ENCODE measurements at places on chromosomes 6 and 20.

DNA sequence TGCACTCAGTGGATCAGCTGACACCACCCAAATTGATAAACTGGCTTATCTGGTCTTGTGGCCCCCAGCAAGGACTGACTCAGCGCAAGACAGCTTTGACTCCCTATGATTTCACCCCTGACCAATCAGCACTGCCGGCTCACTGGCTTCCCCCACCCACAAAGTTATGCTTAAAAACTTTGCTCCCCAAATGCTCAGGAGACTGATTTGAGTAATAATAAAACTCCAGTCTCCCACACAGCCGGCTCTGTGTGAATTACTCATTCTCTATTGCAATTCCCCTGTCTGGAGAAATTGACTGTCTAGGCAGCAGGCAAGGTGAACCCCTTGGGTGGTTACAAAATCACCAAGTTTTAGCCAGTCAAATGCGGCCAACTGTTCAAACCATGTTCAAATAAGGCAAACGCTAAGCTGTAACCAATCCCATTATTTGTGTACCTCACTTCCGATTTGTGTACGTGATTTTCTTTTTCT is 32.5 kb downstream of the SLC22A2 start:
- DNase-seq = no peak

DNA sequence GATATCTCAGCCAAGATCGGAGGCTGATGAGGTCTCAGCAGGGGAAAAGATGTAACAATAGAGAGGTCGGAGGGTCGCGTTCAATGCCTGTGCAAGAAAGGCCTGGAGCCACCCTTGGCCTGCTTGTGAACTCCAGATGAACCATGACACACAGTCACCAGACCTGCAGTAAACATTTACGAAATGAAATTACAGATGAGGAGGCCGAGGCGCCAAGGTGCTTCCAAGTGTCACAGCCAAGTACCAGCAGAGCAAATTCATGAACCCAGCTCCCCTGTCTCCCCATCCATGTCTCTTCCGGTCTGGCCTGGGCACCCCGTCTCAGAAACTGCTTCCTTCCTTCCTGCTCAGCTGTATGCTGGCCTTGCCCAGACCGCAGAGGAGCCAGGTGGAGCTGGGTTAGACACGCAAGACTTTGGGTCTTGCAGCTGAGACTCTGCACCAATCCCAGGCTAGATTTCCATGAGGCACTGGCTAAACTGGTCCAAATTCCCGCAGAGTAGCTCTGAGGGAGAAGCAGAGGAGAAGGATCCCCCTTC is 48.1 kb downstream of the CHMP4B start:
- DNase-seq = no peak

DNA sequence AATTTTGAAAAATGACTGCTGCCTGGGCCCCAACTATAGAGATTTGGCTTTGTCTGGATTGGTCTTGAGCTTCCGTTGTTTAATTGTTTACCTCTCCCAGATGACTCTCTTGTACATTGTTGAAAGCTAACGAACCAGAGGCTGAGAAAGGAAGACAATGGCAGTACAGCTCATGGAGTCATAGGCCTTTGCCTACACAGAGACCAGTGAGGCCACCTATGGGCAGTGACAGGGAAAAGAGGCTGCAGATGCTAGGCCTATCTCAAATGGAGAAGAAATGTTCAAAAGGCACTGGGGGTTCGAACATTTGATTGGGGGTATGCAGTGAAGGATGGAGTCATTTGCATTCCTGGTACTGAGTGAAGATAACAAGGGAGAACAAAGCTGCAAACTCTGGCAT is 29.1 kb downstream of the OPN5 start:
- no peak for DNase-seq

DNA sequence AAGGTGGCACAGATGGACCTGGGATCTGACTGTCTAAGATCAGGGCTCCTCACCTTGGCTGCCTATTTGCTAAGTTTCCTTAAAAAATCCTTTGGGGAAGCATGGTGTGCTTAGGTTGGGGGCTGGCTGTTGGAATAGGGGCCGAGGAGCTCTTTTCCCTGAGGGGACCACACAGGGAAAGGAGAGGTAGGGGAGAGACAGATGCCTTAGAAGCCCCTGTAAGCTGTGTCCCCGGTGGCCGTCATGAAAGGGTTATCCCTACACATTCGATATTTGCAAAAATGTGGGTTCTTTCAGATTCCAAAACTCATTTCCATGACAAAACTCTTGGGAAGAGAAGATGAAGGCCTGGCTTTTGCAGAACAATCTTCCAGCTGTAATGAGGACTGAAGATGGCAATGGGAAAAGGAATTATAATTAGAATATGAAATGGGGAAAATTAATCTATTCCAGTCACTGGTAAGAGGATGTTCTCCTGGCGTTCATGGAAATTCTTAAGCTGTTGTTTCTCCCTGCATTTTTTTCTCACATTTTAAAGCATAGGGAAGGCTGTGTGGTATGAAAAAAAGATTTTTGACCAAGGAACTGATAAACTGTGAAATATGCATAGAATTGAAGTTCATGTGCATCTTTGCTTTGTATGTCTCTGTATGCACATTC is 53.8 kb downstream of the TOX2 start:
- DNase-seq = no peak

DNA sequence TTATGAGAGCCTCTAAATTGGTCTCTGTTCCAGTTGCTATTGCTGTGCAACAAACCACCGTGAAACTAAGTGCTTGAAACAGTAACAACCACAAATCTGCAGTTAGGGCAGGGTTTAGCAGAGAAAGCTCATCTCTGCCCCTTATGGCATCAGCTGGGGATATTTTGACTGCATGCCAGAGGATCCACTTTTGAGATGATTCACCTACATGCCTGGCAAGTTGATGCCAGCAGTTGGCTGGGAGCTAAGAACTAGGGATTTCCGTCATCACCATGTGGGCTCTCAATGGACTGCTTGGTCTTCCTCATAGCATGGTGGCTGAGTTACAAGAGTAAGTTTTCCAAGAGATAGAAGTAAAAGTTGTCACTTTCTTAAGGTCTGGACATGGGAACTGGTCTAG is 35.1 kb downstream of the PLCB4 start:
- DNase-seq = no peak

- DNase-seq = no peak
Measured at GRCh38 chr6:36355819-36356218, 19.1 kb upstream of the BNIP5 start.

DNA sequence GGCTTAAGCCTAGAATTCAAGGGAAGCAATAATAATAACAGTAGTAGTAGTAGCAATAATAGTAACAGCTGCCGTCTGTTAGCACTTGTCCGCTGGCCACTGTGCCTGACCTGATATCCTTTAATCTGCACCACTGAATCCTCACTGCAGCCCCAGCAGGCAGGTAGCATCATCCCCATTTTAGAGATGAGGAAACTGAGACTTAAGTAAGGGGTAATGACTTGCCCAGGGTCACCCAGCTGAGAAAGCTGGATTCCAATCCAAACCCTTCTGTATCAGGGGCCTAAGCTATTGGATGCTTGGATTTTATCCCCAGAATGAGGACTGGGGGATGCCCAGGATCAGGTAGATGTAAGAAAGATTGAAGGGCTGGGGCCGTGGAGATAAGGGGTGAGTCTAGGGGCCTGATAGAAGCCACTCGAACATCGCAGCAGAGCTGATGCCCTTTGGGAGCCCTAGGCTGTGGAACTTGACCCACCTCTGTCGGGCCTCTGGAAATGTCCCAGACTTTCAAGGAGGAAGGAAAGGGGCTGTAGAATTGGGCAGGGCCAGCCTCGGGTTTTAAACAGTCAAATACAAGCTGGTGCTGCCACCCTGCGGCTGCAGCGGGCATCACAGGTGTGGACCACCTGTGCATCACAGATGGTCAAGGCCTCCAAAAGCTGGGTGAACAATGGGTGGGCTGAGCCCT is 102.1 kb upstream of the MYL9 start:
- peak; percentile 40 for DNase-seq

DNA sequence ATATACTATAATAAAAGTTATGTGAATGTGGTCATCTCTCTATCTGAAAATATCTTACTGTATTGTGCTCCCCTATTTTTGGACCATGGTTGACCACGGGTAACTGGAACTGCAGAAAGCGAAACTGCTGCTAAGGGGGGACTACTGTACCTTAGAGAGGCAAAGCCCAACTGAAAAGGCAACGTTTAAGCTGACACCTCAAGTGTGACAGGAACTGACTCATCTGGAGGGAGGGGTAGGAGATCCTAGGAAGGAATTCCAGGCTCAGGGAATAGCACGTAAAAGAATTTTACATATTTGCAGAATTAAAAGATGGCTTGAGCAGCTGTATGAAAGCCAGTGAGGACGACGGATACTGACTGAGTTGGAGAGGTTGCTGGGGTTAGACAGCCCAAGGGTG is 34.8 kb downstream of the ELOVL2 start:
- no peak for DNase-seq

DNA sequence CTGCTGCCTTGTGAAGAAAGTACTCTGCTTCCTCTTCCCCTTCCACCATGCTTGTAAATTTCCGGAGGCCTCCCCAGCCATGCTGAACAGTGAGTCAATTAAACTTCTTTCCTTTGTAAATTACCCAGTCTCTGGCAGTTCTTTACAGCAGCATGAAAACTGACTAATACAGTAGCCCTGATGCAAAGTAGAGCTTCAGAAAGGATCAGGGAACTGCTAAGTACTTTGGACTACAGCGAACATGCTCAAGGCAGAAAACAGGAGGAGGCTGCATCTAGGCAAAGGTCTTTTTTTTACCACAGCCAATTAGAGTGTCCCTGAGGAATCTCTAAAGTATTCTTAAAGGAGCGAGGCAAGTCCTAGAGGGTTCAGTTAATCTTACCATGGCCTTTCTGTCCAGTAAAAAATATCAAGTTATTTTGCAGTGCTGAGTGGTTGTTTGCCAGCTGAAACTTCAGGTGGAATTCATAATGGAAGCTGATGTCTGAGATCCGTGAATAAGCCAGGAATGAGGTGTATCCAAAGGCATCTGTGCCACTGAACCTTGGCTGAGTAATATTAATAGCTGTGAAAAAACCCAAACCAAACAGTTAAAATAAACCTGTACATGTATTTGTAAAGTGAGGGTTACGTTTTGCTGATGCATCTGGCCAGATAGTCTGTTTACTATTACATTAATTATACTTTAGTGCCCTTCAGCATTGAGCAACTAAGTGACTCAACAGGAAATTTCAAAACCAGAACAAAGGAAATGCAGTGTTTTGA is 170.4 kb downstream of the PHF3 start:
- DNase-seq = peak; percentile 56

DNA sequence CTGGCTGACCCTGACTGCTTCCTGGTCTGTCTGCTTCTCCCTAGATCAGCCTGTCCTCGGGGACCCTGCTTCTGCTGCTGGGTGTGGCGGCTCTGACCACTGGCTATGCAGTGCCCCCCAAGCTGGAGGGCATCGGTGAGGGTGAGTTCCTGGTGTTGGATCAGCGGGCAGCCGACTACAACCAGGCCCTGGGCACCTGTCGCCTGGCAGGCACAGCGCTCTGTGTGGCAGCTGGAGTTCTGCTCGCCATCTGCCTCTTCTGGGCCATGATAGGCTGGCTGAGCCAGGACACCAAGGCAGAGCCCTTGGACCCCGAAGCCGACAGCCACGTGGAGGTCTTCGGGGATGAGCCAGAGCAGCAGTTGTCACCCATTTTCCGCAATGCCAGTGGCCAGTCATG is 6.3 kb downstream of the NRSN2 start:
- DNase-seq = no peak

- no peak for DNase-seq
Measured at GRCh38 chr20:25600632-25601031, 15.3 kb upstream of the NINL start.

- DNase-seq = no peak
Measured at GRCh38 chr20:137668-138490, 4.5 kb upstream of the DEFB126 start.

GRCh38 chr6:28008053-28008452 is 51.0 kb downstream of the OR2B6 start:
- DNase-seq = no peak

- no peak for DNase-seq
Measured at GRCh38 chr20:37850036-37850592, 52.8 kb upstream of the VSTM2L start.

DNA sequence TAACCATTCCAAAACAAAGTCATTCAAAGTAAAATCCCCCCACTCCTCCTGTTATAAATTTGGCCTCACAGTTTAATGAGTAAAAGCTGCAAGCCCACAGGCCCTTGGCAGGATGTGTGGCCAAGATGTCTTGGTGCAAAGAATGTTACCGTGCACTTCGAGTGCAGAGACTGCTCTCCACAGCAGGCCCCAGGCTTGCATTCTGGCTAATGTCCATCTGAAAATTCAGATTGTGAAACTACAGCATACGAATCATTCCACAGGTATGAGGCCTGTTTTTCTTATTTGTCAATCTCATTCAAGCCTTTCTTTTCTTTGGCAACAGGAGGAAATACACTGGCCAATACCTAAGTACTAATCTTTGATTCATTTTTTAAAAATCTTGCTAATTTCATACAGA is 7.1 kb downstream of the RPS6KA2 start:
- DNase-seq = peak; percentile 51

DNA sequence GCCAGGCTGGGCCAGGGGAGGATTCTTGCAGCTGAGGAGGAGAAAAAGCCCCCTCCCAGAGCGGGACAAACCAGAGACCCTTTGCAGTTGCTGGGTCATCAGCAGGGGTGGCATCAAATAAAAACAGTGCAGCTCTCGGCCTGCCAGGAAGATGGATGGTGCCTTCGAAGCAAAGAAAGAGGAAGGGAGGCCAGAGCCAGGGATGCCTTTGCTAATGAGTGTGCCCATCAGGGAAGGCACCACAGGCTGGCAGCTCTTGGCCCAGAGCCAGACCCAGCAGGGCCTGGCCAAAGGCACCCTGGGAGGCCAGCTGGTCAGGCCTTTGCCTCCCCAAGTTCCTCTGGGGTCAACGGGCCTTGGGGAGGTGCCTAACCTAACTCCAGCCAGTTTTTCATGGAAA is 26.3 kb upstream of the ZNF318 start:
- no peak for DNase-seq

- peak; percentile 9 for DNase-seq
Measured at GRCh38 chr20:32681175-32682084, 7.7 kb upstream of the C20orf203 start.

DNA sequence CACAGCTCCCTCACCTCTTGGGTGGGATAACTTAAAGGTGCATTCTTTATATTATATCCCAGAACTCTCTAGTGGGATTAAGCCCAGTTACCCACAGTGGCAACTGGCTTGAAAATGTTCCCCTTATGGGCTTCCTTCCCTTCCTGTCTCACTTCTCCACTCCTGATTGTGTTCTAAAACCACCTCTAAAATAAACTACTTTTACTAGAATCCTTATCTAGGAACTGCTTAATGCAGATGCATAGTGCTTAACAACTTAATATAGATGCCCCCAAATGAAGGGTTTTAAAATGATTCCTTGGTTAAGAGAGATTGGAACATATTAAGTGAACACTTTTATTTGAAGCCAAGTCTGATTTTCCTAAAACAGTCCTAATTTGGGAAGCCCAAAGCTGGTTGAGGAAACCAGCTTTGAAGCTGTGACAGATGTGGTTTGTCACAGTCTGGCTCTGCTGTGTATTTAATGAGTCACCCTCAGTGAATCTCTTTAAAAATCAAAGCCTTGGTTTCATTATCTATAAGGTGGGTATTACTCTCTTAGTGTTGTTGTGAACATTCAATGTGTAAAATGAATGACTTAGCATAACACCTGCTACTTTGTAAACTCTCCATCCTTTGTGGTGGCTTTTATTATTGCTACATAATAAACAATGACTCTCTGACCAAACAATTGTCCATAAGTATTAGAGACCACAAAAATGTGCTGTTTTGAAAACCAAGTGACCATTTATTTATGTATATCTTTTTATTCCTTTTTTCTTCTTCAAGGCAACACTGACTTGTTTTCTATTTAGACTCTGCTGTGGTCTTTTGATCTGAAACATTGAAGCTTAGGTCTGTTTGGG is 24.4 kb downstream of the PLCB1 start:
- DNase-seq = no peak
